ENCODE measurements at places on chromosomes 3 and 15. TPM values are rescaled to one million over a fixed set of nuclear protein-coding genes. Genes with fewer than 3 reads are reported as not detected.

MB21D2 gene
- 2.7 TPM for total RNA-seq

GRCh38 chr3:30639937-30640336 is 33.5 kb downstream of the TGFBR2 start:
- H3K27ac ChIP-seq = peak overlapping the region; percentile 96
- H3K4me3 ChIP-seq = peak overlapping the region; percentile 27
- H3K27me3 ChIP-seq = no peaks in the 10 kb centered on the region
- H3K4me1 ChIP-seq = peaks cover 95% of the 10 kb centered on the region

DNA sequence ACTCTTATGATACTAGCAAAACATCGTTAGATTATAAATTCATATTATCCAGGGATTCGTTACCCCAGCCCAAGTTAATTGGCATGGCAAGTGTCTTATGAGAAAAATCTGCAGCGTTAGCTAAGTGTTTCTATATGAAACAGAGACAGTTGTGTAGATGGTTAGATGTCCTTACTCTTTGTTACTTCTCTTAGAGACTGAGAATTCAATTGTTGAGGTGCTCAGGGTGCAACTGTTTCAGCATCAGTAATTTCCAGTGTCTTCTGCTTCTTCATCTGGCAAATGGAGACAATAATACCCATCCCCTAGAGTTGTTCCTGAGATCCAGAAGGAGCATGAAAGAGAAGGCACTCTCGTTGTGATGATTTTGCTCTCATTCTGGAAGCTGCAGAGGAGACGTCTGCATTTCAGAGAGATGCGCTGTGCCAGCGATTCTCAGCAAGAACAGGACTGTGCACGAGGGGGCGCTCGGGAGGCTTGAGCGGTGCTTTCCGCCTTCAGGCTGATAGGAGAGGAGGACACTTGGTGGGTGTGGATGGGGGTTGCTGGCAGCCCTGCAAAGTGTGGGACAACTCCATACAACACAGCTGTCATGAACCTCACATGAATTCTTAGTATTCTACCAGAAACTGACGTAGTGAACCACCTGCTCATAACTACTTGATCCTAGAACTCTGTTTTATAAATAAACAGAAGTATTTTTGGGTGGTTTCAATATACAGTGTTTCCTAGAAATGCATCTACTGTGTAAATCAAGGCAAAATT is 39.7 kb upstream of the SPSB4 start:
- H3K27me3 ChIP-seq = peaks cover 63% of the 10 kb centered on the region
- no peak overlapping the region for H3K27ac ChIP-seq
- H3K4me1 ChIP-seq = peaks cover 11% of the 10 kb centered on the region
- no peak overlapping the region for H3K4me3 ChIP-seq
- DNase-seq = peak; percentile 88
- H3K36me3 ChIP-seq = no peaks in the 10 kb centered on the region

GRCh38 chr3:170999737-171000242 is 26.7 kb downstream of the SLC2A2 start:
- DNase-seq = no peak
- no peaks in the 10 kb centered on the region for H3K27me3 ChIP-seq
- no peaks in the 10 kb centered on the region for H3K36me3 ChIP-seq
- no peaks in the 10 kb centered on the region for H3K4me1 ChIP-seq
- H3K27ac ChIP-seq = no peak overlapping the region

- no peak for DNase-seq
- no peak overlapping the region for H3K27ac ChIP-seq
- no peaks in the 10 kb centered on the region for H3K27me3 ChIP-seq
- H3K4me1 ChIP-seq = peaks cover 3% of the 10 kb centered on the region
These were observed 25.9 kb upstream of the JMJD7 start for GRCh38 chr15:41801850-41802455.

DNA sequence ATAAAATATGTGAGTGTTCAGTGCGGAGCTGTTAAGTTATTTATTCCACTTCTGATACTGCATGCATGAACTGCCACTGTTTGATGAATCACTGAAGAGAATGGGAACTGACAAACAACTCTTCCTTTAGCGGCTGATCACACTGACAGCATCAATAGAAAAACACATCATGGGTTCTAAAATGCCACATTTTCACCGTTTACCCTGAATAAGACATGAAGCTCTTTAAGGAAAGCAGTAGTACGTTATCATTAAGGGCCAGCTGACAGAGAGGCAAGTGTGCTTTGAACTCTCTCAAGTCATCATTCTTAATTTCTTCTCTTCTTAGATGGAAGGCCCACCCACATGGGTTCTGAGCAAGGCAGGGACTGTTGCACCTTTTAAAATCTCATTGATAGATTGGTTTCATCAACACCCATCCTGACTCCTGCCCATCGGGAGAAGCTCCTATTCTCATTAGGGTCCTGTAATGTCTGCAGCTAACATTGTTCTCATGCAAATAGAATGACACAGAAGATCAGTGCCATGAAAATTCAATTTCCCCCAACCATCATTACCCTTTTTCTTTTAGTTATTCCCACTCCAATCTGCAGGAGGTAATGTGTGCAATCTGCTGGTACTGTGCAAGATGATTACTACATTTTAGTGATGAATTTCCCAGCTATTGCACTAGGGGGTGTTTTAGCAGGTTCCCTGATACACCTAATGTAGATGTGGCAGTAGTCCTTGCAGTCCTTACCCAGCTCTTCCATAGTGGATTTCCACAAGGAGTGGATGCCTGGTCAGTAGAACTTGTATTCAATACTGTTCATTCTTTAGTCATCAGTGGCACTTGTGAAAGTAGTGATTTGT is 119.1 kb downstream of the ROBO2 start:
- H3K36me3 ChIP-seq = no peaks in the 10 kb centered on the region
- DNase-seq = no peak
- H3K27me3 ChIP-seq = no peaks in the 10 kb centered on the region
- H3K27ac ChIP-seq = no peak overlapping the region
- H3K4me1 ChIP-seq = no peaks in the 10 kb centered on the region

DNA sequence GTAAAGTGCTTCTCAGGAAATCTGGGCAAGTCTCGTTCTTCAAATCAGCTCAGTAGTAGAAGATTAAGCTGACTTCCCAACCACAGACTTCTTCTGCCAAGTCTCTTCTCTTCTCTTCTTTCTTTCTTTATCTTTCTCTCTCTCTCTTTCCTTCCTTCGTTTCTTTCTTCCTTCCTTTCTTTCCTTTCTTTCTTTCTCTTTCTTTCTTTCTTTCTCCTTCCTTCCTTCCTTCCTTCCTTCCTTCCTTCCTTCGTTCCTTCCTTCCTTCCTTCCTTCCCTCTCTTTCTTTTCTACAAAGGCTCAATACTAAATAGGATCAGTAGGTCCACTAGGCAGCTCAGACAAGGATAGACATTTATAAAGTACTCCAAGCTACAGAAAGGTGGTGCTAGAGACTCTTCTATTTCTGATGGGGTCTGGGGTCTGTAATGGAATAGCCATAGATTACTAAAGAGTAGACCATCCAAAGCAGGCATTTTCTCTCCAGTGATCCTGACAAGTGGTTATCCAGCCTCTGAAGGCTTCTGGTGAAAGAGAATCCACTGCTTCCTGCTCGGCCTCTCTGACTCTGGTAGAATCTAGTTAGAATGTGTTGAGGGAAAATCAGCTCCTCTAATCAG is 100.8 kb downstream of the TPRG1 start:
- no peak for DNase-seq
- peaks cover 4% of the 10 kb centered on the region for H3K36me3 ChIP-seq
- H3K4me3 ChIP-seq = no peak overlapping the region

- no peak overlapping the region for H3K4me3 ChIP-seq
- H3K27ac ChIP-seq = no peak overlapping the region
- no peaks in the 10 kb centered on the region for H3K36me3 ChIP-seq
- peaks cover 25% of the 10 kb centered on the region for H3K4me1 ChIP-seq
- H3K27me3 ChIP-seq = peaks cover 11% of the 10 kb centered on the region
These were observed 68.2 kb downstream of the RAB11A start for GRCh38 chr15:65937476-65937875.

DNA sequence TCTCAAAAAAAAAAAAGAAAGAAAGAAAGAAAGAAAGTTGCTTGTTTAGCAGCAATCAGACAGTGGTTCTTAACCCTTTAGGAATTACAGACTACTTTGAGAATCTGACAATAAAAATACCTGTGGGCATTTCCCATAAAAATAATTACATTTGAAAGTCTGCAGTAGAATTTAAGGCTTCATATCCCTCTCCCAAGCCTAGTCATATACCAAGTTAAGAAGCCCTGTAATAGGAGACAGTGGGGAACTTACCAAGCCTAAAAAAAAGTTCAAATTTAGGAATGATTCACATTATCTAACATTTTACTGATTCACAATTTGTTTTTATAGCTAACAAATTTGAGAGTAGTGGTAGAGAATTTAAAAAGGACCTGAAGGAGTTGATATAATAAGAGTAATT is 47.5 kb downstream of the LRRFIP2 start:
- DNase-seq = no peak
- no peak overlapping the region for H3K4me3 ChIP-seq
- no peaks in the 10 kb centered on the region for H3K27me3 ChIP-seq
- H3K27ac ChIP-seq = no peak overlapping the region
- peaks cover 19% of the 10 kb centered on the region for H3K36me3 ChIP-seq
- H3K4me1 ChIP-seq = peaks cover 19% of the 10 kb centered on the region

DNA sequence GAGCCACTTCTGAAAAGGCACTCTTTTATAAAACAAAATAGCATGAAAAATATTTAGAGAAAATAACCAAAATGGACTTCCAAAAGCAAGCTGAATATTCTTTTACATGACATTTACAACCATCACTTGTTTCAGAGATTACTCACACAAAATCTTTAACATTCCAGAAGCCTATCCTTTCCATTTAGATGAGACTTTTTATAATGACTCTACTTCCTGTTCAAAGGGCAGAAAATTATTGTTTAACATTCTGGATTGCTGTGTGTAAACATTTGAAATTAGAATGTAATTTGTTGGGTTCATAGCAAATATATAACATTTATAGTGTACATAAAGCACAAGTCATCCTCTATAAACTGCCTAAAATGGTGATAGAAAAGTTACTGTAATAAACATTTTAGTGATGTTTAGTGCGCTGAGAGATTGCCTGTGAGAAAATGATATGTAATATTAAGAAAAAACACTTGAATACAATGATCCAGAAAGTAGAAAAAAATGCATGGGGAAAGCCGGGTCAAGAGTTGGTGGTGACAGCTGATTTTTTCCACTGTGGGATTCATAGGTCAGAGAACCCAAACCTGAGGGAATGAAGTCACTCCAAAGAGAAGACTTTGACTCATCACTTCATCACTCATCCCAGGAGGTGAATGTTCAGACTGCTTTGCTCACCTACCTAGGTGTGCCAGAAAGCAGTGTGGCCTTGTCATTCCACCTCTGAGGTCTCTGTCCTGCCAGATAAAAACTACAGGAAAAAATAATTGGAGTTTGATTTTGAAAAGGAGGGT is 305.8 kb downstream of the ARPP21 start:
- no peaks in the 10 kb centered on the region for H3K27me3 ChIP-seq
- no peaks in the 10 kb centered on the region for H3K36me3 ChIP-seq
- no peaks in the 10 kb centered on the region for H3K4me1 ChIP-seq
- no peak overlapping the region for H3K27ac ChIP-seq

GRCh38 chr3:4467522-4467867 is 426 bp upstream of the SUMF1 start:
- H3K4me3 ChIP-seq = peak overlapping the region; percentile 91
- peak overlapping the region; percentile 92 for H3K27ac ChIP-seq
- no peaks in the 10 kb centered on the region for H3K27me3 ChIP-seq
- DNase-seq = no peak
- H3K36me3 ChIP-seq = no peaks in the 10 kb centered on the region

- peaks cover 49% of the 10 kb centered on the region for H3K27me3 ChIP-seq
- H3K4me1 ChIP-seq = no peaks in the 10 kb centered on the region
- no peak overlapping the region for H3K4me3 ChIP-seq
These were observed 33.0 kb upstream of the KLF13 start for GRCh38 chr15:31293655-31294054.
